ENCODE measurements at places on chromosomes 2 and 18.

GRCh38 chr2:67313536-67313935, 83.6 kb upstream of the ETAA1 start:
- no peak for DNase-seq

- no peak for DNase-seq
Observed at GRCh38 chr2:159457589-159457988, 158.8 kb downstream of the BAZ2B start.

- DNase-seq = no peak
Observed at GRCh38 chr2:239122421-239123110, 274.7 kb downstream of the TWIST2 start.

DNA sequence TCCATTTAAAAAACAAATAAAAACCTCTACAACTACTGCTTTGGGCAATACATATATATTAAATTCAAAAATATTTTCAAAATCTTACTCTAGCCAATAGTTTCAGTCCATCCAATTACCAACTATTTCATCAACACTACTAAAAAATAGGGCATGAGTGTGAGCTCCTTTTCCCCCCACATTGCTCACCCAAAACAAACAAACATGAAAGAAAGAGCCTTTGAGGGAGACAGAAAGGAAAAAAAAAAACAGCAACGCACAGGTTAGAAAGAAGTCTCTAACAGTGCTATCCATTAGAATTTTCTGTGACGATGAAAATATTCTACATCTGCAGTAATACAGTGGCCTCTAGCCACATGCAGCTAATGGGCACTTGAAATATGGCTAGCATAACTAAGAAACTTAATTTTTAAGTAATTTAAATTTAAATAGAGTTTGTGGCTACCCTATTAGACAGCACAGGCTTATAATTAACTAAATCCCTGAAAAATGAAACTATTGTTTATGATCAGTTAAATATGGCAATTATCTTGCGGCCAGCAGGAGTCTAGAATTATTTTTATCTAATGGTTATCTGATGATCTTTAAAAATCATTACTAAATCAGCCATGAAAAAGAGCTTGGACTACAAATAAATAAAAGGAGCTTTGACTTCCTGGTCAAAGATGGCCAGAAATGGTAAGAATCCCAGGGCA, 59.2 kb downstream of the RBMS1 start:
- DNase-seq = no peak

DNA sequence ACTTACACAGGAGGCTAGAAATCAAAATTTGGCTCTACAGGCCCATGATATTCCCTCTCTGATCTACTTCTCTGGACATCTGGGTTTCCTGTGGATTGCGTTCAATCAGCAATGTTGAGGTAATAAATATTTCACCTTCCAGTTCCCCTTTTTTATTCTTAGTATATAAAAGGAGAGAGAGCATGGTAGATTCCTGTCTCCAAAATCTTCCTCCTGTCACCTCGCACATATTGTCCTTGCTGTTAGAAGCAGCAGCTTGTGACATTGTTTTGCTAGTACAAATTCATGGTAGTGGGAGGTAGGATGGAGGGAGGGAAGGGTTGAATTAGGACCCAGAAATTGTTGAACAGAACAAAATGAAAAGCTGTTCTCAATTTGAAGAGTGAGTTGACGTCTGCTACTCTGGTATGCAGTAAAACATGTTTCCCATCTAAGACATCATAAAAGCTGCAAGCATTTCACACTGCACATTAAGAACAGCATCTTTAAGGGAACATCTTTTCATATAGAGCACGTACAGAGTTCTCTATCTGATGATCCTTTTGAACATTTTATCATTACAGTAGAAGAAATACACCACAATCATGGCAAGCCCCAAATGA, 156.4 kb downstream of the RDH14 start:
- no peak for DNase-seq

DNA sequence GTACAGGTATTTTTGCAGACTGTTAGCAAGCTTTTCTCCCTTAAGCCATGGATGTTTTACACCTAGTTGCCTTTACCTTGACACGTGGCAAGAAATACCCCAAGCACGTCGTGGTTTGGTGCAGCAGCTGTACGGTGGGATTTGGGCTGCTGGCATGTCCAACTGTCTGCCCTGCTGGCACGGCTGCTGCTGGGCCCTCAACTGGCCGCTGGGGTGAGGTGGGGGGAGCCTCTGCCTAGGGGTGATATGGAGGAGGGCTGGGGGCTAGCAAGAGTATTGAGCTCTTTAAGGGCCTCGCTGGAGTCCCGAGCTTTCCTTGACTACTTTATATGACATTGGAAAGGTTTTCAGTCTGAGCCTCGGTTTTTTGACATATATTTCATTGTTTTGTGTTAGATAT, 41.6 kb downstream of the LPIN1 start:
- no peak for DNase-seq

- DNase-seq = no peak
Observed at GRCh38 chr18:35634323-35634722, 52.8 kb downstream of the GALNT1 start.

GRCh38 chr2:142926445-142926844, 49.0 kb downstream of the KYNU start:
- DNase-seq = no peak

DNA sequence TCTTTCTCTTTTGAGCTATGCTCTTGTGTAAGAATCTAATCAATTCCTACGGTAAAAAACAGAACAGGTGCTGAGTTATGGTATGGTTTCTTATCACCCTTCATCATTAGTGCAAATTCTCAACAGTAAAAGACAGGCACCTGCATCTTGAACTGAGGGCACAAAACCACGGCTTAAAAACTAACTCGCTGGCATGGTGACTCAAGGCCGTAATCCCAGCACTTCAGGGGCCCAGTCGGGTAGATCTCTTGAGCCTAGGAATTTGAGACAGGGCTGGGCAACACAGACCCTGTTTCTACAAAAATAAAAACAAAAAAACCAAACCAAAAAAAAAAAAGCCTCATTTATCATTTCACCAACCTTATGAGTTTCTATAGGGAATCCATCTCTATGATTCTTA, 33.3 kb downstream of the THAP4 start:
- DNase-seq = no peak

DNA sequence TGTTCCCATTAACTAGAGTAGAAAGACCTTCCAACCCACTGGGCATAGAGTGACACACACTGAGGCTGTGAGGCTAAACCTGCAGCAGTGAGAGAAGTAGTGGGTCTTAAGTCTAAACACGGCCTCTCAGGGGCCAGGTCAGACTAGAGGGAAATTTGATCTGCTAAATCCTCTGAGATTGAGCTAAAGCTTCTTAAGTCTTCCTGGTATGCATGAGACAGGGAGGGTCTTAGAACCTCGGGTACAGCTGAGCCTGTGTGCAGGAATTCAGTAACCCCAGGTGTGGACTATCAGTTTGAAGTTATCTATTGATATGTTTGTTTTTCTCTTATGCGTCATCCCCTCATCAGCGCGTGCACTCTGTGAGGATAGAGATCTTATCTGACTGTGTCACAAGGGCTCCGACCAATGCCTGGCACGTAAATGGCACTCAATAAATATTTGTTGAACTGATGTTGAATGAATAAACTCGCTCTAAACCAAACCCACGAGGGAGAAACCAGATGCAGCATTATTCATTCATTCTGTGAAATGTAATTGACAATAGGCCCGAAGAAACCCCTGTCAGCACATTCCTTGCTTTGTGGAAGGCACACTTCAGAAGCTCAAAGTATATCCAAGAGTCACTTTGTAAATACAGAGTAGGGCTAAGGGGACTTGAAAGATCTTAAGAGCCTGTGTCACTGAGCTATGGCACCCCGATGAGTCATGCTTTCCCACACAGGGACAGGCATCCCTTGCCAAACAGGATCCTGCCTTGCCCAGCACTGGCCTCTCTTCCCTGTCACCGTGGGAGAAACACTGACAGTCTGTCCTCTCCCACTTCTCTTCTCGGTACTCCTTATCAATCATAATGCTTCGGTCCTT, 21.7 kb upstream of the RAB10 start:
- DNase-seq = no peak

- DNase-seq = no peak
Observed at GRCh38 chr2:236904389-236905263, 181.1 kb upstream of the COPS8 start.

- no peak for DNase-seq
Observed at GRCh38 chr2:71700041-71700657, 246.8 kb downstream of the DYSF start.

DNA sequence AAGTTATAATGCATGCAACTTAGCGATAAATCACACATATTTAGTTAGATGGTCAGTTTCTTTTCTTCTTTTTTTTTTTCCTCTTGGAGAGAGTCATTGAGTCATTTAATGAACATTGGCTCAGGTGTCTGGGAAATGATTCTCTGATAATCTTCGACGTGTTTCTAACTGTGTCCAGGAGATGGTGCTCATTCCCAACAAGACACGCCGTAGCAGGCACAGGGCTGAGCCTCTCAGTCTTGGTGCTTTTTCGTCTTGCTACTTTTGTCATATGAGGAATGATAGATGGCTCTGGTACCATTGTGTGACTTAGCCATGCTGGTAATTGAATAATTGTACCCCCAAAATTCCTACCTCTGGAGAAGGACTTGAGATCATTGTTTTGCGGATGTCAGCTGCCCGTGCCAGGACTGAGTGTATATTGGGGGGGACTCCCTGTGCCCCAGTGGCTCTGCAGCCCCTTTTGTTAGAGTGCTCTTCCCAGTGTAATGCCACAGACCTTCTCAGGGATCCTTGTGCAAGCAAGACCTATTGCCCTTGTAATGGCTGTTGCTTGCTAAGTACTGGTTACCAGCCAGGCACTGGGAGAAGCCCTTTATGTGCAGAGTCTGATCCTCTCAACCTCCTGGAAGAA, 107.6 kb upstream of the CYRIA start:
- DNase-seq = no peak

- DNase-seq = no peak
Observed at GRCh38 chr18:23260926-23261590, 125.8 kb downstream of the CABLES1 start.

- no peak for DNase-seq
Observed at GRCh38 chr18:5309888-5310470, 14.5 kb upstream of the ZBTB14 start.

DNA sequence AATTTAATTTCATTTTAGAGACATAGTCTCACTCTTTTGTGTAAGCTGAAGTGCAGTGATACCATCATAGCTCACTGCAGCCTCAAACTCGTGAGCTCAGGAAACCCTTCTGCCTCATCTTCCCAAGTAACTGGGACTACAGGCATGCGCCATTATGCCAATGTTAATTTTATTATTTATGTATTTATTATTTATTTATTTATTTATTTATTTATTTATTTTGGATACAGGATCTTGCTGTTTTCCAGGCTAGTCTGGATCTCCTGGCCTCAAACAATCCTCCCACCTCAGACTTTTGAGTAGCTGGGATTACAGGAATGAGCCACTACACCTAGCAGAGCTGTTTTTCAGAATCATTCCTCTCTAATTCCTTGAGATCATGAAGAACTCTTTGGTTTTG, 99.9 kb downstream of the ASXL3 start:
- no peak for DNase-seq

DNA sequence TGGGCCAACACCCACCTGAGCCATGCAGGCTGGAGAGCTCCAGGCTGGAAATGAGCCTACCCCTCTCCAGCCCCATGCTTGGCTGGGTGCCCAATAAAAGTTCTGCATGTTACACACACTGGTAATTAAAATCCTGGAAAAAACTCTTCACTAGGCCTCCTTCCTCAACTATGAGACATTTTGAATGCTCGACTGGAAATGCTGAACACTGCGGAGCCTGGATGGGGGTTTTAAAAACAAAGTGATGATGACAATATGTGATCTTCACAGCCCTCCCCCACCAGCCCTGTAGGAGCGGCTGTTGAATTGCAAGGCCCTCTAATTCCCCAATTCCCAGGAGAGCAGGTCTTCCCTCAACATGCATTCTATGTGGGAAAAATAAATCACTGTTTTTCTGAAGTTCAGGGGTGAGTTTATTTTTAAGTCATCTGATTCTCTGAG, 179.2 kb downstream of the TTC32 start:
- no peak for DNase-seq
